ENCODE measurements at places on chromosomes 11 and 22.

DNA sequence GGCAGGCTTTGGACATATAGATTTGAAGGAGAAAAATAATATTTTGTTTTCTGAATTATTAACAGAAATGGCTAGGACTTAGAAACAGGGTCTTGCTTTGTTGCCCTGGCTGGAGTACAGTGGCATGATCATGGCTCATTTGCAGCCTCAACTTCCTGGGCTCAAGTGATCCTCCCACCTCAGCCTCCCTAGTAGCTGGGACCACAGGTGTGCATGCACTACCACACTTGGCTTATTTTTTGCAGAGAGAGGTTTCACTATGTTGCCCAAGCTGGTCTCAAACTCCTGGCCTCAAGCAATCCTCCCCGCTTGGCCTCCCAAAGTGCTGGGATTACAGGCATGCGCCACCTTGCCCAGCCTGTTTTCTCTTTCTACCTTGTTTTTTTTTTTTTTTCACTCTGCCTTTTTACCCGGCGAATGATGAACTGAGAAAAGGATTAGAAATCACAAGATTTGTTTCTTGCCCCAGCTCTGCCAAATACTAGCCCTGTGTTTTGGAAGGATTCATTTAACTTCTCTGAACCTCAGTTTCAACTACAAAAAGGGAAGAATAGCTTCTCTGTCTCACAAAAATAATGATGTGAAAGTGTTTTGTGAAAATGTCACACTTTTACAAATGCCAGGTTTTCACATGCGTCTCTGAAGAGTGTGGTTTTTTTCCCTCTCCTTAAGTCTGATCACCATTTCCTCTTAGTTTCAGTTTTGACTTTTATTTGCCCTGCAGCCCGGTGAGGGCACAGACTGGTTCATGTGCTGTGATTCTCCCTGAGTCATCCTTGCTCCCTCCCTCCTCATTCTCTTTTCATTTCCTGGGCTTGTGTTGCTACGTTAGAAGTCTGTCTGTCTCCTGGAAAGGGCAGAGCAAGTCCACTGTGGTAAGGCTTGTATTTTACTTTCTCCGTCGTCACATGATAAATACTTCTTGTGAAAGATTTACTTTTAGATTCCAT, 67.7 kb downstream of the BCL2L13 start:
- DNase-seq: peak; percentile 73

GRCh38 chr11:32839308-32839707, 9.6 kb downstream of the PRRG4 start:
- DNase-seq: no peak

GRCh38 chr11:67243051-67243450, 23.2 kb upstream of the GRK2 start:
- no peak for DNase-seq

DNA sequence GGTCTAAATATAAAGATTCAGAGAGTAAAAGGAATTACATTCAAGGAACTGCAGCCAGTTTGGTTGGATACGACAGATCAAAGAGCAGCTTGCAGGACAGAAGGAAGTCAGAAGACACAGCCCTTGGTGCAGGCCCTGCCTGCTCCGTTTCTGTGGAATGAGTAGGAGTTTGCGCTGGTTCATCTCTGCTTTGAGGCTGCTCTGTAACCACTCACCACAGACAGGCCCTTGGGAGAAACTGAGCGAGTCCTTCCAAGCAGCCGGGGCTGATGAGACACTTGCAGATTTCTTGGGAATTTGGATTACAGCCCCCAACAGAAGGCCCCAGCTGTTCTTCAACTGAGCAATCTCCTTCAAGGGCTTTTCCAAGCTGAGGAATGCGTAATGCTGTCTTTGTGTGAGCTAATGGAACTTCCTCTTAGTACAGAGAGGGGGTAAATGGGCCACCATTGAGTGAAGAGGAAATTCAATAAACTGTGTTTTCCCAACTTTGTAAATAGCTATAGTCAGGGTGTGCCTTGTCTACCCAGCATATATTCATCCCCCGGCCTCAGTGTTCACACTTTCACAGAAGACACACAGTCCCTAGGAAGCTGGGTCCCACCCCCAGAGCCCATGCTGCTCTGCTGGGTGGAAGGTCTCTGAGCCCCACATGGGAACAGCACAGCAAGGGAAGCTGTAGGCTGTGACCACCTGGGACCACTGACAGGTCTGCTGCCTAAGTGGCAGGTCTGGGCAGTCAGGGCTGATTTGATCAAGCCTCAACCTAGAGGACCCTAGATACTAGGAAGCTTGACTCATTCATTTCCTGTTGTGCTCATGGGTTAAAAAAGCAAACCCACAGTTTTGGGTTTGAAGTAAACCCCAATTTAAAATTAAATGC, 16.6 kb downstream of the IL10RA start:
- DNase-seq: peak; percentile 84

- peak; percentile 44 for DNase-seq
These were observed 1.1 kb downstream of the PANX1 start for GRCh38 chr11:94129512-94130297.

DNA sequence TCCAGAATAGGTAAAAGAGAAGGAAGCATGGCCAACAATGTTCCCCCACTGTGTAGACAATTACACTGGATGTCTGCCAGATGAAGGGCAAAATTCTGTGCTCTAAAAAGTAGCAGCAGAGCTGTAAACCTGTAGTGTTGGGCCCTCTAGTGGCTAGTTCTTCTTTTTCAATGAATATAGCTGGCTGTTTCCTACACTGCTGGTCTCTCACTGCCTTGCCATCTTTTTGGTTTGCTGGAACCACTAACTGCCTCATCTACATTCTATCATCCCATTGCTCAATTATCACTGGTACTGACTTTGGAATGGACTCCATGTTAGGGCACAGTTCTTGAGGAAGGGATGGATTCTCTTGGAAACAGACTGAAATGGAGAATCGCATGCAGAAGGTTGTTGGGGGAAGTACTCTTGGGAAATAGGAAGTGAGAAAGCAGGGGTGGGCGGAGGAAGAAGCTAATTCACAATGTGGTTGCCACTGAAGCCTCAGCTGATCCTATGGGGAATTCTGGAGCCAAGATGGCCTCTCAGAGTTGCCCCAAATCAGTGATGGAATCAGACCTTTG, 17.9 kb downstream of the KCNE3 start:
- DNase-seq: peak; percentile 73
